Glutamatergic neuron (in vitro differentiated cells): ENCODE measurements at places on chromosomes 11 and 22. TPM values are rescaled to one million over a fixed set of nuclear protein-coding genes. Genes with fewer than 3 reads are reported as not detected.

- H3K36me3 ChIP-seq = no peaks in the 10 kb centered on the region
- DNase-seq = no peak
- H3K27me3 ChIP-seq = peaks cover 3% of the 10 kb centered on the region
- no peak overlapping the region for H3K27ac ChIP-seq
- H3K4me1 ChIP-seq = peaks cover 8% of the 10 kb centered on the region
Observed at GRCh38 chr11:70912226-70912840, 340.0 kb downstream of the SHANK2 start.

DNA sequence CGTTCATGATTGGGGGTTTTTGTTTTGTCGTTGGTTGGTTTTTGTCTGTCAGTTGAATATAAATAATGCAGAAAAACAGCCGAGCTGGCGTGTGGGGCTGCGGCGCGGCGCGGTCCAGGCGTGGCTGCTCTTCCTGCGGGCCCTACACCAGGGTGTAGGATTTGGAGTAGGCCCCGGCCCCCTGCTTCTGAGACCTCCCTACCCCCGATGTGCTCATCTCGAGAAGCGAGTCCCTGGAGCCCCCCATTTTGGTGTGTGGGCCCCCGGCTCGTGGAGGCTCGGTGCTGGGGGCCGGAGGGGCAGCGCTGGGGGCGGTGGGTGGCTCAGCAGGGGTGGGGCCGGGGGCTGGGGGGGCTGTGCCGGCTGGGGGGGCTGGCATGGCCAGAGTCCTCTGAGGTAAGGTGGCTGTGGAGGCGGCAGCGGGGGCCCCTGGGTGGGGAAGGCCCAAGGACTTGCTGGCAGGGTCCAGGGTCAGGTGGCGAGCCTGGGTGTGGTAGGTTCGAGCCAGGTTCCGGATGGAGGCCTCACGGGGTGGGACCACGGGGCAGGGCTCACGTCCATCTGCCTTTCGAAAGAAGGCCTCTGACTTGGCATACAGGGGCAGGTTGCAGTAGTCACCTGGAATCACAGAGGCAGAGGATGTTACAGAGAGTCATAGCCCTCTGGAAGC, 100.7 kb downstream of the CEP164 start:
- no peak overlapping the region for H3K27ac ChIP-seq
- H3K27me3 ChIP-seq = peaks cover 1% of the 10 kb centered on the region
- H3K4me3 ChIP-seq = no peak overlapping the region
- no peak for DNase-seq

DNA sequence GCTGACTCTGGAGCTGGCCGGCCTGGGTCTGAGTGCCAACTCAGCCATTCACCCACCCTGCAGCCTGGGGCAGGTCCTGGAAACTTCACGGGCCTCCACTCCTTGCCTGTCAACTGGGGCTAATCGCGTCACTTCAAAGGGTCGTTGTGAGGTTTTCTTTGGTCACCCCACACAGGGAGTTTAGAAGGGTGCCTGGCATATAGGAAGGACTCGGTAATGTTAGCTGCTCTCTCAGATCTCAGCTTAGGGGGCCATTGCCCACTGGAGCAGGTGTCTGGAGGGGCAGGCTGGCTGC, 7.3 kb downstream of the INCENP start:
- H3K36me3 ChIP-seq = no peaks in the 10 kb centered on the region
- no peak overlapping the region for H3K27ac ChIP-seq
- DNase-seq = no peak
- H3K4me3 ChIP-seq = no peak overlapping the region
- peaks cover under 1% of the 10 kb centered on the region for H3K4me1 ChIP-seq

- no peaks in the 10 kb centered on the region for H3K4me1 ChIP-seq
- DNase-seq = no peak
- H3K4me3 ChIP-seq = no peak overlapping the region
- H3K27ac ChIP-seq = no peak overlapping the region
- no peaks in the 10 kb centered on the region for H3K36me3 ChIP-seq
Observed at GRCh38 chr22:46054091-46055073, 77.4 kb upstream of the WNT7B start.

DNA sequence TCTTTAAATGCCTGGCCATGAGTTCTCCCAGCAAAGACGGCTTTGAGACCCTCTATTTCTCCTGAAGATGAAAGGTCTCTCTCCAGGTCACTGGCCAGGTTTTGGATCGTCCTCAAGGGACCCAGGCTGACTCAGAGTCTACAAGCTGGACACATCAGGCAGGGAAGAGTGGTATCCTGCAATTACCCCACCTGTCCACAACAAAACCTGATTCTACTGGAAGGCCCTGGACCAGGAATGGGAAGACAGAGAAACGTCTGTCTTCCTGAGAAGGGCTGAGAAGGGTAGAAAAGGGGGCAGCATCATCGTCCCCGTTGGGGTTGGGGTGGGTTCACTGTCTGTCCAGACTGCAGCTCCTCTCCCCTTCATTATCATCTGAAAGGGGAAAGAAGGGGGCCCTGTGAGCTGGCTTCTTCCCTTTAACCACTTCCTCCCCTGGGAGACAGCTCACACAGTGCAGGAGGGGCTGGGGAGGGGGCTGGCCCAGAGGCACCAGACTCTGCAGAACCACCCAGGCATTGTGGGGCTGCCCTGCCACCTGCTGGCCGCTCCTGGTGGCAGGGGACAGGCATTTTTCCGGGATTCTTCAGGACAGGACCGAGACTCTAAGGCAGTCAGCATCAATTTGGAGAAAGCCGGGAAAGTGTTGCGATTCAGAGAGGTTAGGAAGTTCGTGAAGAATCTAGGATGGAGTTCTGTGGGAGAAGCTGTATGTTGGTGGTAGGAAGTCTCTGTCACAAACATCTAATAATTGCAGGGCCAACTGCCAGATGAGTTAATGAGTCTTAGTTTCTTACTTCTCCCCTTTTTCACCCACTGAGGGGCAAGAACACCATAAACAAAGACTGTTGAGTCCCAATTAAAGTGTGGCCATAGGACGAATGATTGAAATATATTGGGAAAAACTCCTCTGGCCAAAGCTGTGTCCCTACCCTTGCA, 57.6 kb downstream of the SYN3 start:
- peaks cover 25% of the 10 kb centered on the region for H3K36me3 ChIP-seq
- no peak overlapping the region for H3K4me3 ChIP-seq
- H3K4me1 ChIP-seq = peaks cover 19% of the 10 kb centered on the region

DNA sequence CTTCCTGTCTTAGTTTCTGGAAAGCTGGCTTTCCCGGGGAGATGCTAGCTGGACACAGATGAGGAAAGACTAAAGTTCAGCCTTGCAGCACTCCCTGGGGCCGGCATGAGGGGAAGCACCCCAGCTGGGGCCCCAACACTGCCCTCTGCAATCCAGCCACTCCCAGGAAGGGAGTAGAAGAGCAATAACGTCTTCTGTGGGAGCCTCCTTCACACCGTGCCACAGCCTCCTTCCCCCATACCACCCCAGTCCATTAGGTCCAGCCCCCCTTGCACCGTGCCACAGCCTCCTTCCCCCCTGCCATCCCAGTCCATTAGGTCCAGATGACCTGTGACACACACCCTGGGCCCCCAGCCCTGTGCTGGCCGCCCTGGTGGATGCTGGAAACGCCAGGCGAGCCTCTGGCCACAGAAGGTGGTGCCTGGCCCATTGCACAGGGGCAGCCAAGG, 44.1 kb upstream of the PRDM11 start:
- H3K27me3 ChIP-seq = peaks cover 13% of the 10 kb centered on the region
- no peaks in the 10 kb centered on the region for H3K36me3 ChIP-seq
- H3K4me1 ChIP-seq = peaks cover 30% of the 10 kb centered on the region
- H3K4me3 ChIP-seq = no peak overlapping the region
- H3K27ac ChIP-seq = no peak overlapping the region
- no peak for DNase-seq

DNA sequence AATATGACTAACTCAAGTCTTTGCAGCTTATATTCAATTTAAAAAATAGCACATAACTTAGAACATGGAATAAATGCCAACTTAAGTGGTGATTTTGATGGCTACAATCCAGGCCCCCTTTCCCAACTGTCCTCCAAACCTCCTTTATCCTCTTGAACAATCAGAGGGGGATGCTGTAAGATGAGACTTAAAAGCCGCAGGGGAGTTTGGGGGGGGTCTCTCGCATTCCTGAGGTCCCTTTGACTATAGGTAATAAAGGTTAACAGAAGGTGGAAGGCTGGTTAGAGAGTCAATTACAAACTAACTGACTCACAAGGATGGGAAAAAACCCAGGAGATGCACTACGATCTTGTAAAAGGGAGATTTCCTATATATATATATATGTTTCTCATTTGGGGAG, 101.8 kb downstream of the KIRREL3 start:
- no peaks in the 10 kb centered on the region for H3K27me3 ChIP-seq
- H3K27ac ChIP-seq = no peak overlapping the region
- peaks cover 2% of the 10 kb centered on the region for H3K4me1 ChIP-seq

- peak overlapping the region; percentile 70 for H3K4me3 ChIP-seq
- peak overlapping the region; percentile 64 for H3K27ac ChIP-seq
- DNase-seq = peak; percentile 50
- H3K27me3 ChIP-seq = peaks cover 6% of the 10 kb centered on the region
- peaks cover 3% of the 10 kb centered on the region for H3K4me1 ChIP-seq
- no peaks in the 10 kb centered on the region for H3K36me3 ChIP-seq
Observed at GRCh38 chr11:18706330-18707243, 8.0 kb downstream of the TMEM86A start.

GRCh38 chr11:133547808-133548494, 15.7 kb upstream of the OPCML start:
- H3K27me3 ChIP-seq = peaks cover 4% of the 10 kb centered on the region
- no peaks in the 10 kb centered on the region for H3K36me3 ChIP-seq
- no peak for DNase-seq
- H3K4me1 ChIP-seq = peaks cover 22% of the 10 kb centered on the region
- no peak overlapping the region for H3K4me3 ChIP-seq

DNA sequence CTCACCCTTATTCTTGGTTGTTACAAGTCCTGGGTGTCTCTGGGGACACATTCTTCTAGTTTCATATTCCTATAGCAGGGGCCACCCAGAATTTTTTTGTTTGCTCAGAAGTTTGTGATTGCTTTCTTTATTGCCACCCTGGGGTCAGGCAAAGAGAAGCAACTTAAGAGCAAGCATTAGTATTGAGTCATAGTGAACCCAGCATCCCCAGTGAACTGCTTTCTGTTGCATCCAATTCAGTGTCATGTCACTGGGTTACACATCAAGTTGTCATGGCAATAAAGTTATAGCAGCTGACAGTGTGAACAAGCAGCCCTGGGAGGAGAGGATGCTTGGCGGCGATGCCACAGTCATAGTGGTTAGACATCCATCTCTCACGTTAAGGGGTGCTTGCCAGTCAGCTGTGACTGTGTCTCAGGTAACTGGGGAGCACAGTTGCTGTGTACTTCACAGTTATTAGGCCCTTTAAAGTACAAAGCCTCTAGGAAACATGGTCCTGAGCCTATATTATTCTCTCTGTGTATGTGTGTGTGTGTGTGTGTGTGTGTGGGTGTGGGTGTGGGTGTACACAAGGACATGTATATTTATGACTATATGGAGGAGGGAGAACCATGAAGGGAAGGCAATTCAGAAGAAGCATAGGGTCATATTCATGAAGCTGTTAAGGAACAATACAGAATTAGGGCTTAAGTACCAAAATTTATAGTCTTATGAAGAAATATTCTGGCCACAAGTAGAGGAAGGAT, 52.5 kb downstream of the TRIM44 start:
- H3K27ac ChIP-seq = no peak overlapping the region
- peaks cover 7% of the 10 kb centered on the region for H3K4me1 ChIP-seq
- no peaks in the 10 kb centered on the region for H3K27me3 ChIP-seq
- no peaks in the 10 kb centered on the region for H3K36me3 ChIP-seq

The PLA2G3 gene
- 1.3 TPM for total RNA-seq

The APOA4 gene
- not detected for total RNA-seq

The IRF7 gene
- total RNA-seq = 17.7 TPM
